ENCODE measurements at places on chromosomes 1 and 21.

- DNase-seq: no peak
These were observed 799.3 kb upstream of the CXADR start for GRCh38 chr21:16713331-16714117.

DNA sequence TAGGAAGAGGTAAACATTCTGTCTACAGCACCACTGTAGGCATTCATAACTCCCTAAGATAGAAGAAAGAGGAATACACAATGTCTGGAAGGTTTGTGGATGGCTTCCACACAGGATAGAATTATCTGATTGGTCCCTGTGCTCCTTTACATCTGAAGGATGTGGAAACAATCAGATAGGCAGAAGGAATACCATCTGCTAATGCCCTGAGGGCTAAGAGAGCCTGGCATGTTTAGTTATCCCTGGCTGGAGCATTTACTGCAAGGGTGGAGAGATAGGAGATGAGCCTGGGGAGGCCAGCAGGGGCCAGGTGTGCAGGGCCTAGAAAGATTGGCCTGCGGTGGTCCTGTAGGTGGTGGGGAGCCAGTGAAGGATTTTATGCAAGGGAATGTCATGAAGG, 8.6 kb upstream of the ACBD3 start:
- no peak for DNase-seq

- DNase-seq: no peak
These were observed 255.7 kb downstream of the OMA1 start for GRCh38 chr1:58290685-58291372.

DNA sequence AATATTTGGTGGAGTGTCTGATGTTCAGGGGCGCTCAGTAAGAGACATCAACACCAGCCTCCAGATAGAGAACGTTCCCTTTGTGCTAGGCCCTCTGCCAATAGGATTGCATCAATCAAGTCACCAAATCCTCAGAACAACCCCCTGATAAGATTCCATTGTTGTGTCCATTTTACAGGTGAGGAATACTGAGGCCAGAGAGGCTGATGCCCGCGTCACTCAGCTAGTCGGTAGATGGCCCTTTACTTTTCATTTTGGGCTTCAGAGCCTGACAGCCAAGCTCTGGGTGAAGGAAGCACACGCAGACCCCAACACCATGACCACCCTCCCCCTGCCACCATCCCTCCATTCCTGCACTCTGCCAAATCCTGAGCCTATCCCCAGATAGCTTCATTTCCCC, 406.2 kb downstream of the PTPRU start:
- no peak for DNase-seq

- no peak for DNase-seq
These were observed 24.9 kb upstream of the GLIS1 start for GRCh38 chr1:53763911-53764310.

GRCh38 chr1:223001653-223002634, 141.1 kb downstream of the TLR5 start:
- no peak for DNase-seq

- DNase-seq: no peak
These were observed 320.8 kb upstream of the USP24 start for GRCh38 chr1:55535724-55536544.

- no peak for DNase-seq
These were observed 86.8 kb upstream of the PUM1 start for GRCh38 chr1:31152181-31152795.

DNA sequence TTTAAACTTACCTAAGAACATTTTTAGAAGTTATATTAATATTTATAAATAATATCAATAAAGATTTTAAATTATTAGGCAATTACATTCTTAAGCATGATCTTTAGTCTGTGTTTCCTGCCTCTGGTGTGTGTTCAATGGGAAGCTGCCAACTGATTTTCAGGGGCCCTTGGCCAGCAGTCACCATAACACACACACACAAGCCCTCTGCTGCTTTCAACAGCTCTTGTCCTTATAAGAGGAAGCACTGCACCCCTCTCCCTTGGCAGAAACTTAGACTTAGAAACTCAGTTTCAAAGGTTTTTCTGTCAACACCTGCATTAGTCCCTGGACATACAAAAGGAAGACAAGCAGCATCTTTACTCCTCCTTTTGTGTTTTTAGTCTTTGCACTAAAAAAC, 81.4 kb downstream of the VAV3 start:
- DNase-seq: no peak

DNA sequence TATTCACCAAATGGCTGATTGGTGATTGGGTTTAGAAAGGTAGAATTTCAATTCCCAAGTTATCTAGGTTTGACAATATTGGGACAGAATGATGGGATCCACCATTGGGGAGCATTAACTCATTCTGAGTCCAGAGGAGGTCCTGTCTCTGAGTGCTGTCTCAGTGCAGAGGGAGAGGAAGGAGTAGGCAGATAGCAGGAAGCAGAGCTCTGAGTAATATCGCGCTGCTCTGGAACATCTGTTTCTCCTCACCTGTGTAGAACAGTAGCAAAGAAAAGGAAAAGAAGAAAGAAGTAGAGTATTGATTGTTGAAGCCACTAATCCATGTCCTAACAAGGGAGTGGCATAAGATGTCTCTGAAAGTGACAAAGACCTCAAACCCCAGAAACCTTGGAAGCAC, 1657.8 kb downstream of the MRPL39 start:
- DNase-seq: no peak

DNA sequence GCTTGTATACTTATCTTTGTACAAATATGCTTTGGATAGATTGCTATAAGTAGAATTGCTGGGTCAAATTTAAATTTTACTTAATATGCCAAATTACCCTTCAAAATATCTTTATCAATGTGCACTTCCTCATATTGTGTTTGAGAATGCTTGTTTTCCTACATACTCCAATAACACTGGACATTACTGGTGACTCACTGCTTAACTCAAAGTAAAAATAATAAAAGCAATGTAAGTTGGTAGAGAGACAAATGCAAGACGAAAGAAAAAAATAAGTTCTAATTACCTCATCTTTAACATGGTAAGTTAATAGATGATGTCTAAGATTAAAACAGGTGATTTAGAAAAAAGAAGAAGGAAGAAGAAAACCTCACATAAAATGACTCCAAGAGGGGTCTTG, 7.9 kb upstream of the SH3GLB1 start:
- no peak for DNase-seq

GRCh38 chr1:233668146-233668724, 54.3 kb downstream of the KCNK1 start:
- no peak for DNase-seq

- DNase-seq: no peak
These were observed 27.0 kb downstream of the C1orf216 start for GRCh38 chr1:35691571-35692220.

DNA sequence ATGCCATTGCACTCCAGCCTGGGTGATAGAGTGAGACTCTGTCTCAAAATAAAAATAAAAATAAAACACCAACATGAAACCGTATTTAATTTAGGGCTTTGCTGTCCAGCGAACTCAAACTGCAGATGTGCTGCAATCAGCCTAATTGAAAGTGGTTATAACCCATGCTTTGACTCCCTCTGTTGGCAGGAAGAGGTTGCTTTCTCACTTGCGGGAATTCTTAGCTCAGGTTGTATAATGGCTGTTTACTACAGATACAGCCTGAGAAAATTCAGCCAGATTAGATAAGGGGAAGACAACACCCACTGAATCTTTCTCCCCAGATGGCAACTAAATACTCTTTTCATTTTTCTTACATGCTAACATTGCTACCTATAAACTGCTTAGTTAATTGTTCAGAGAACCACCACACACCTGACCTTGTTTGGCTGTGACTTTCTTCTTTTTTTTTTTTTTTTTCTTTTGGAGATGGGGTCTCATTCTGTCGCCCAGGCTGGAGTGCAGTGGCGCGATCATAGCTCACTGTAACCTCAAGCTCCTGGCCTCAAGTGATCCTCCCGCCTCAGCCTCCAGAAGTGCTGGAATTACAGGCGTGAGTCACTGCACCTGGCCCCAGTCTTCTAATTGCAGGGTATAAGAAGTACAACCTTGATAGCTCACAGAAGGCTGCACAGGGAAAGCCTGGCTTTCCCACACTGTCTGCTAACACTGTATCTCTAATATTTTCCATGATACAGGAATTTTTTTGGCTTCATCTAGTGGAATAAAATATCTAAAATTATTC, 34.6 kb downstream of the DNTTIP2 start:
- no peak for DNase-seq

DNA sequence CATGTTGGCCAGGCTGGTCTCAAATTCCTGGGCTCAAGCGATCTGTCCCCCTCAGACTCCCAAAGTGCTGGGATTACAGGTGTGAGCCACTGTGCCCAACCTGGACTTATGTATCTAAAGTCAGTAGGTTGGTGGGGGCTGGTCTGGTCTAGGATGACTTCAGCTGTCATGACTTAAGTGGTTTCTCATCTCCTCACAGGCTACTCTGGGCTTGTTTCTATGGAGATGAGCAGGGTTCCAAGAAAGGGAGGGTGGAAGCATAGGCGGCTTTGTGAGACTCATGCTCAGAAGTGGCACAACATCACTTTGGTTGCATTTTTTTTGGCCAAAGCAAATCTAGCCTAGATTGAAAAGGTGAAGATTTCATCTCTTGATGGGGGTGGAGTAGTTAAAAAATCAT, 115.9 kb upstream of the IVNS1ABP start:
- no peak for DNase-seq

DNA sequence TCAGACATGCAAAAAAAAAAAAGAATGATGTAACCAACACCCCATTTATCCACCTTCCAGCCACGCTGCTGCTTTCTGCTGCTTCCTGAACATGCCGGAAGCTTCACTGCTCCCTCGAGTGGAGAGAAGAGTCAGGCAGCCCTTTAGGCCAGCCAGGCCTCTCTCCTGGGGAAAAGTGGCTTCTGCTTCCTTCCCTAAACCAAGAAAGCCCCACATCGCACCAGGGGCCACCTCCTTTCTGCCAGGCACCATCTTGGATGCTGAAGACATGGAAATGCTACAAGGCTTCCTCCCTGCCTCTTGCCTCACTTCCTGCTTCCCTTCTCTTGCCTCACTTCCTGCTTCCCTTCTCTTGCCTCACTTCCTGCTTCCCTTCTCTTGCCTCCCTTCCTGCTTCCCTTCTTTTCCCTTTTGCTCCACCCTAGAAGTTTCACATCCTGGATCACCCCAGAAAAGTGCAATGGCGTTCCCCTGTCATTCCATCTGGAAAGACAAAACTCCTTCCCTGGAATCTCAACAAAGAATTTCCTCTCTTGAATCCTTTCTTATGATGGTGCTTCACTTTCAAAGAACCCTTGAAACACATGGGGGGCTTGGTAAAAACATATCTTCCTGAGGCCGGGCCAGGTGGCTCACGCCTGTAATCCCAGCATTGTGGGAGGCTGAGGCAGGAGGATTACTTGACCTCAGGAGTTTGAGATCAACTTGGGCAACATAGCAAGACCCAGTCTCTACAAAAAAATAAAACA, 18.7 kb downstream of the TNFRSF8 start:
- no peak for DNase-seq

GRCh38 chr1:28447679-28448078, 58.2 kb upstream of the RCC1 start:
- DNase-seq: no peak

GRCh38 chr1:110554871-110555801, 36.2 kb upstream of the KCNA10 start:
- DNase-seq: no peak
